Activated naive CD8-positive, alpha-beta T cell treated with anti-CD3 and anti-CD28 coated beads, Interleukin-2, amount 10 ng/mL, durations not matched to agents 7 days and 5 days (primary cell): ENCODE measurements at places on chromosomes 16 and 17.

DNA sequence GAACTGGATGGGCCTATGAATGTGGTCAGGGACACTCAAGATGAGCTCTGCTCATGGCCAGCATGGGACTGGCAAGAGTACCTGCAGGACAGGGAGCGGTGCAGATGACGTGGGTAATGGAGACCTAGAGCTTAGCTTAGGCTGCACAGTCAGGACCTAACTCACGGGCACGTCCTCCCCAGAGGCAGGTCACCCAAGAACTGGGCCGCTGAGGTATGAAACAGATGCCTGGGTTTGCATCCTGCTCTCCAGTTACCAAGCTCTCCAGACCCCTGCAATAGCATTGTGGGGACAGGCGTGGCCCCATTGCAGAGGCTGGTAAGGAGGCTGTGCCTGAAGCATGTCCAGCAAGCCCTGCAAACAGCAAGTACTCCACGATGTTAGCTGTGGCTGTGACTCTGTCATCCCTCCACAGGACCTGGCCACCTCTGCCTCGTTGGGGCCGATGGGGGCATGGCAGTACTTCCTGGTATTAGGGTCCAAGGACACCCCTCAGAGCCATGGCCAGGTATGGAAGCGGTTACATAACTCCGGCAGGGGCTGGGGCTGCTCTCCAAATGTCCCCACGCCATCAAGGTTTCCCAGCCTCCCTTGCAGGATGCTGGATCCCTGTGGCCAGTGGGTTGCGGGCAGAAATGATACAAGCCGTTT is 37.5 kb upstream of the RBFOX3 start:
- DNase-seq = no peak
- H3K4me1 ChIP-seq = no peaks in the 10 kb centered on the region
- H3K4me3 ChIP-seq = no peak overlapping the region
- H3K36me3 ChIP-seq = no peaks in the 10 kb centered on the region
- H3K27ac ChIP-seq = no peak overlapping the region

GRCh38 chr16:30844671-30845449 is 49.0 kb downstream of the BCL7C start:
- peak; percentile 65 for DNase-seq
- peaks cover 12% of the 10 kb centered on the region for H3K4me1 ChIP-seq
- H3K4me3 ChIP-seq = peak overlapping the region; percentile 55
- H3K36me3 ChIP-seq = no peaks in the 10 kb centered on the region
- peaks cover 2% of the 10 kb centered on the region for H3K27me3 ChIP-seq

GRCh38 chr17:51354936-51355335 is 94.6 kb downstream of the UTP18 start:
- peaks cover 23% of the 10 kb centered on the region for H3K27me3 ChIP-seq
- H3K27ac ChIP-seq = no peak overlapping the region
- DNase-seq = no peak
- no peak overlapping the region for H3K4me3 ChIP-seq
- no peaks in the 10 kb centered on the region for H3K4me1 ChIP-seq
- no peaks in the 10 kb centered on the region for H3K36me3 ChIP-seq

- H3K27me3 ChIP-seq = no peaks in the 10 kb centered on the region
- H3K36me3 ChIP-seq = no peaks in the 10 kb centered on the region
- H3K27ac ChIP-seq = no peak overlapping the region
- no peak overlapping the region for H3K4me3 ChIP-seq
- no peaks in the 10 kb centered on the region for H3K4me1 ChIP-seq
Measured at GRCh38 chr16:61413021-61413420, 623.2 kb downstream of the CDH8 start.

- no peak overlapping the region for H3K4me3 ChIP-seq
- no peak overlapping the region for H3K27ac ChIP-seq
- H3K27me3 ChIP-seq = peaks cover 46% of the 10 kb centered on the region
- no peak for DNase-seq
- H3K36me3 ChIP-seq = no peaks in the 10 kb centered on the region
- peaks cover 5% of the 10 kb centered on the region for H3K4me1 ChIP-seq
Measured at GRCh38 chr17:66830451-66830850, 4.5 kb upstream of the CACNG5 start.

DNA sequence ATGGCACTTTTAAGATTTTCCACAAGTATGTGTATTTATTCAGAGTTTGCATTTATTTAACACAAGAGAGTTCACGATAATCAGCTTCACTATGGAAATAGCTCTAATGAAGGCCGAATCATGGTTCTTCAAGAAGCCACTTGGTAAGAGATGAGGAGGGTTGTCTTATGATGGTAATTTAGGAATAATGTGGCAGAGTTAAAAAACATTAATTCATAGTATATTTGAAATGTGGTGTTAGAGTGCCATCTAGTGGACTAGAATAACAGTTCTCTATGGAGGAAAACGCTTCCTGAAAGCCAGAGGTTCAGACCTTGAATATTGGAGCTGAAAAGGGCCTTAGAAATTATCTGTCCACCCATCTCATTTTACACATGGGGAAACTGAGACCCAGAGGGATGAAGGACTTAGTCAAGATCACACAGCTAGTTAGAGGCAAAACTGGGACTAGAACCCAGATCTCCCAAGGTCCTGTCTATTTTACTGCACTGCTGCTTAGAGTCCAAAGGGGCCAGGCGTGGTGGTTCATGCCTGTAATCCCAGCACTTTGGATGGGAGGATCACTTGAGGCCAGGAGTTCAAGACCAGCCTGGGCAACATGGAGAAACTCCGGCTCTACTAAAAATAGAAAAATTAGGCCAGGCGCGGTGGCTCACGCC is 33.8 kb upstream of the KPNB1 start:
- no peak for DNase-seq
- H3K27ac ChIP-seq = peak overlapping the region; percentile 26
- H3K27me3 ChIP-seq = no peaks in the 10 kb centered on the region

- H3K27me3 ChIP-seq = peaks cover 21% of the 10 kb centered on the region
- H3K36me3 ChIP-seq = peaks cover 3% of the 10 kb centered on the region
- peaks cover 11% of the 10 kb centered on the region for H3K4me1 ChIP-seq
- DNase-seq = no peak
- H3K27ac ChIP-seq = no peak overlapping the region
Measured at GRCh38 chr16:81816351-81816750, 37.3 kb downstream of the PLCG2 start.

DNA sequence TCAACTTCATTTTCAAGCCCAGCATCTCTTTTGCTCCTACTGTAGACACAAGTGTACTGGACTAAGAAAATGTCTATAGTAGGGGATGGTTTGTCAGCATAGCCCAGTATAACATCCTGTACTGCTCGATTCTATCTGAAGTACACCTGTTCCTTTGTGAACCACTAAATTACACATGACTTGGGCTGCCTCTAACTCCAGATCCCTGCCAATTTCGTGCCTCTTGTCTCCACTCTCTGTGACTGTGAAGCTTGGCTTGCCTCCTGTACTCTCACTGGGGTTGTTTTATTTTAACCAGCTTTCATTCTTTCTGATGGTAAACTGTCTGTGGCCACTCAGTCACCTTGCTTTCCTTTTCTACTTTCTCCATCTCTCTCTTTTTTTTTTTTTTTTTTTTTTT is 24.5 kb downstream of the GFOD2 start:
- H3K4me1 ChIP-seq = peaks cover 4% of the 10 kb centered on the region
- no peak overlapping the region for H3K4me3 ChIP-seq
- H3K36me3 ChIP-seq = peaks cover 11% of the 10 kb centered on the region
- no peaks in the 10 kb centered on the region for H3K27me3 ChIP-seq
- H3K27ac ChIP-seq = no peak overlapping the region

DNA sequence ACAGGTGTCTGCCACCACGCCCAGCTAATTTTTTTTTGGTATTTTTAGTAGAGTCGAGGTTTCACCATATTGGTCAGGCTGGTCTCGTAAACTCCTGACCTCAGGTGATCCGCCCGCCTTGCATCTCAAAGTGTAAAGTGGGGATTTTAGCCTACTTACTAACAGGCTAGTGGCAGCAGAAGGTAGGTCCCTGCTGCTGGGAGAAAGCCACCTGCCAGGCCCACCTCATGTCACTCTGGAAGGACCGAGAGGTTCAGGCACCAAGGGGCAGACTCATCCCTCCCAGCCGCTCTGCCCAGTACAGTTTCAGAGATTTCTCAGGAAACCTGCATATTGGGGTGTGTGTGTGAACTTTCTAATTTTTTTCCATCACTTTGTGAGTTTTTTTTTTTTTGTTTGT is 2.1 kb upstream of the RCVRN start:
- H3K4me3 ChIP-seq = no peak overlapping the region
- H3K27ac ChIP-seq = no peak overlapping the region
- peaks cover 1% of the 10 kb centered on the region for H3K27me3 ChIP-seq
- no peaks in the 10 kb centered on the region for H3K4me1 ChIP-seq

- H3K27me3 ChIP-seq = no peaks in the 10 kb centered on the region
- H3K36me3 ChIP-seq = no peaks in the 10 kb centered on the region
- DNase-seq = no peak
- no peak overlapping the region for H3K4me3 ChIP-seq
- H3K27ac ChIP-seq = no peak overlapping the region
- peaks cover 5% of the 10 kb centered on the region for H3K4me1 ChIP-seq
Measured at GRCh38 chr16:75143941-75144340, 4.4 kb upstream of the ZFP1 start.

GRCh38 chr16:74216319-74216718 is 80.3 kb upstream of the PSMD7 start:
- no peak overlapping the region for H3K27ac ChIP-seq
- H3K4me3 ChIP-seq = no peak overlapping the region
- DNase-seq = no peak
- H3K36me3 ChIP-seq = no peaks in the 10 kb centered on the region
- peaks cover 13% of the 10 kb centered on the region for H3K27me3 ChIP-seq

- peaks cover 49% of the 10 kb centered on the region for H3K4me1 ChIP-seq
- no peak for DNase-seq
Measured at GRCh38 chr16:23516366-23517137, 6.3 kb upstream of the GGA2 start.

DNA sequence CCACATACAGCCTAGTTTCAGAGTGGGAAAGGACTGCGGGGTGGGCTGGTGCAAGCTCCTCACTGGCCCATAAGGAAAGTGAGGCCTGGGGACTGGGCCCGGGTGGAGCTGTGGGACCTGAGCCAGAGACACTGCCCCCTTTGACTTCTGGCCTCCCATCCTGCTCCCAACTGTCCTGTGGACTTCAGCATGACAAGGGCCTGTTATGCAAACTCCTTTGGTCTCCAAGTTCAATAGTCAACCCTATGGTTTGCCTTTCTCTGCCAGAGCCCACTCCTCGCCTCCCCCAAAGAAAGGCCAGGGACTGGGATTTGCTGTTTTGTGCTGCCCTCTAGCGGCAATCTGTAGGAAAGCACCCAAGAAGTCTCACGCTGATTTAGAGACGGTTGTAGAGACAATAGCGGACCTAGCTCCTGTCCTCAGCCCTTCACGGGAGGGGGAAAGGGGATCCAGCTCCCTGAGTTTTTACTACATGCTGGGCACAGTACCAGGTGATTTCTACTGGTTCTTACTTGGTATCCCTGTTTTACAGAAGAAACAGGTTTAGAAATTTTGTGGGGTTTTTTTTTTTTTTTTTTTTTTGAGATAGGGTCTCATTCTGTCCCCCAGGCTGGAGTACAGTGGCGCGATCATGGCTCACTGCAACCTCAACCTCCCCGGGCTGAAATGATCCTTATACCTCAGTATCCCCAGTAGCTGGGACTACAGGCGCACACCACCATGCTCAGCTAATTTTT is 1.2 kb upstream of the TLCD3B start:
- no peak overlapping the region for H3K27ac ChIP-seq
- H3K4me3 ChIP-seq = no peak overlapping the region
- H3K36me3 ChIP-seq = no peaks in the 10 kb centered on the region
- peak; percentile 59 for DNase-seq
- peaks cover 8% of the 10 kb centered on the region for H3K4me1 ChIP-seq

DNA sequence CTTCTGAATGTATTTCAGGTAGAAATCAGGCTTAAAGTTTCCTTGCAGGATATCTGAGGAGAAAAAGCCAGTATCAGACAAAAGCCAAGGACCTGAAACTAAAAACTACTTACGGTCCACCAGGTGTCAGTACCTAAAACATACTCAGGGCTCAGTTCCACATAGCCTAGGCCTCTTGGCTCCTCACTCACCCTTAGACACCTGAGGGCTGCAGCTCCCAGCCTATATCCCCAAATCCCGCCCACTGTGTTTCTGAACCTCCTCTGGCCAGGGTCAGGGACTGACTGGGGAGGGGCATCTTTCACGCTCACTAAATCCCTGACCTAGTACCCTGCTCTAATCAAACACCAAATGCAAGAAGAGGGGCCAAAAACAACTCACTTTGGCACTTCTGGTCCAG is 8.8 kb upstream of the ROGDI start:
- H3K27me3 ChIP-seq = no peaks in the 10 kb centered on the region
- no peak overlapping the region for H3K27ac ChIP-seq
- no peak overlapping the region for H3K4me3 ChIP-seq
- peaks cover 2% of the 10 kb centered on the region for H3K4me1 ChIP-seq

GRCh38 chr17:10211666-10212065 is 13.3 kb upstream of the GAS7 start:
- no peak overlapping the region for H3K4me3 ChIP-seq
- H3K27ac ChIP-seq = no peak overlapping the region
- H3K36me3 ChIP-seq = no peaks in the 10 kb centered on the region
- no peaks in the 10 kb centered on the region for H3K4me1 ChIP-seq
- DNase-seq = no peak

DNA sequence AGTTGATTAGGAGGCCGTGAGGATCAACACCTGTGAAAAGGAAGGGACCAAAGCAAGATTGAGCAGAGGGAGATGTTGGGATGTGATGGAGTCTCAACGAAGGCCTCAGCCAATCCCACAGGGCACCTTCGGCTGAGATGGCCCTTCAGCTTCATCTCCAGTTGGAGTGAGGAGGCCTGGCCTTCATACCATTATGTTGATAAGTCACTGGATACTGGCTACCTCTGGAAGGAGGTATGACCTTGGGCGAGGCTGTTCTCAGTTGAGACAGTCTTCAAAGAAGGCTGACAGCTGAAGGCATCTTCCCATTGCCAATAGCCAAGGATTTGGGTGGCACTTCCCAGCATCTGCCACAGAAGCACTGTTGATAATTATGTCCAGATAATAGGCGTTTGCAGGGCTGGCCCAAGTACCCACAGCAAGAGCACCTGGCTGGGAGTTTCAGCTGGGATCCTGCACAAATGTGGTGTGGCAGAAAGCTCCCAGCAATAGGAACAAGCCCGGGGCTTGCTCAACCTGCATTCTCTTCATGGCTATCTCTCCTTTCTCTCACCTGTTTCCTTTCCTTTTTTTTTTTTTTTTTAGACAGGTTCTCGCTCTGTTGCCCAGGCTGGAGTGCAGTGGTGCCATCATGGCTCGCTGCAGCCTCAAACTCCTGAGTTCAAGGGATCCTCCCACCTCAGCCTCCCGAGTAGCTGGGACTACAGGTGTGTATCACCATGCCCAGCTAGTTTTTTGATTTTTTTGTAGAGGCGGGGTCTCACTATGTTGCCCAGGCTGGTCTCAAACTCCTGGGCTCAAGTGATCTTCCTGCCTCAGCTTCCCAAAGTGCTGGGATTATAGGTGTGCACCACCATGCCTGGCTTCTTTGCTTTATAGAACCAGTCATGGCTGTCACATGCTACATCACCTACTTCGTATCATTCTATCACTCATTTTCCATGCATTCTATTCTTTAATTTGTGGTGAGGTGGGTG is 18.2 kb upstream of the MAP3K14 start:
- DNase-seq = no peak
- H3K27ac ChIP-seq = no peak overlapping the region
- H3K4me3 ChIP-seq = no peak overlapping the region
- peaks cover 23% of the 10 kb centered on the region for H3K4me1 ChIP-seq
